Left renal pelvis (tissue), 4 donors: ENCODE measurements at places on chromosomes 4 and X.

GRCh38 chrX:19912-20571, 261.1 kb upstream of the PLCXD1 start:
- no peak for DNase-seq

- peak; percentile 50 for DNase-seq
These were observed 27.1 kb downstream of the PDLIM3 start for GRCh38 chr4:185508181-185508580.

DNA sequence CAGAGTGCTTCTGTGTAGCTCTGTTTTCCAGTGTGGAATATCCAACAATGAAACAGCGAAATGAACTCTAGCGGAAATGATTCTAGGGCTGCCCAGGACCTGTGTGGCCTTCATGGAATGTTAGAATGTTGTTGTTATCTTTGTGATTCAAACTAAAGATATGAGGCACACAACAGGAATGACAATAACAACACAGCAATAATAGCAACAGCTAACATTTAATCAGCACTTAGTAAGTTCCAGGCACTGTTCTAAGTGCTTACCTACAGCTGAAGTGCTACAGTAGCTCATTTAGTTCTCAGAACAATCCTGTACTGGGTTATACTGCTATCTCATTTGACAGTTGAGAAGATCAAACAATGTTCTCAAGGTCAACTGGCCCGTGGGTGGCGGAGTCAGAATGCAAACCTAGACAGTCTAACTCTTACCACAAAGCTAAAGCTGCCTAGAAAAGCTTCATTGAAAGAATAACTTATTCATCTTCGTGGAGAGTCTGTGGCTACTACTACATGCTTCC, 63.7 kb downstream of the MAML3 start:
- DNase-seq, result no peak

- no peak for DNase-seq
These were observed 2.6 kb downstream of the PLP1 start for GRCh38 chrX:103779141-103779789.

DNA sequence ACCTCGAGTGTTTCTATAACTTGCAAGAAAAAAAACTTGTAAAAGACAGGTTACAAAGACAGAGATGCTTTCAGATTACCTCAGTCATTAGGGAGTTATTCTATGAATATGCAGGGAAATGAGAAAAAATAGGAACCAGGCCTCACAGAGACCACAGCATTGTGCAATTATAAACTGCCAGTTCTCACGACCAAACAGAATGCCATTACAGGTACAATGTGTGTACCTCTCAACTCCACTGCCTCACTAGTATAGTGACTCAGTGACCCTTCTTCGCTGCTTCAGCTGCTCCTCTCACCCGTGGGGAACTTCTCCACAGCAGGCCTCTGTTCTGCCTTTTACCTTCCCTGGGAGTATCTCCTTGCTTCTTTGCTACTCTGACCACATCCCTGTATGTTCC, 2.3 kb upstream of the HTATSF1 start:
- no peak for DNase-seq

GRCh38 chrX:130024127-130024526, 41.7 kb downstream of the BCORL1 start:
- DNase-seq, result peak; percentile 59

GRCh38 chr4:1554876-1555265, 129.2 kb downstream of the FAM53A start:
- no peak for DNase-seq

- no peak for DNase-seq
These were observed 68.4 kb downstream of the ARHGEF38 start for GRCh38 chr4:105620640-105621323.

DNA sequence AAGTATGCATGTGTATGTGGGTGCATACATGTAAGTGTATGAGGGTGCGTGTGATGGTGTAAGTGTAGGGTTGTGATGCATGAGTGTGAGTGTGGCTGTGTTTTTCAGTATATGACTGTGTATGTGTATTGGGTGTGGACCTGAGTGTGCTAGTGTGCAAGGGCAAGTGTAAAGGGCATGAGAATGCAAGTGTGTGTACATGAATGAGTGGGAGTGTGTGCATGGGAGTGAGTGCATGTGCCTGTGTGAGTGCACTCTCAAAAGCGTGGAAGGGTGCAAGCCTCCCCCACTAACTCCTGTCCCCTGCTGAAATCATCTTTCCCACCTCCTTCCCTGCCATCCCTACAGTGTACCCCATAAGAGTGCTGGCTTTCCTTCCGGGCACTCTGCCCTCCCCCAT, 225.1 kb upstream of the PRKX start:
- DNase-seq, result no peak

GRCh38 chr4:144203155-144203554, 62.6 kb upstream of the GYPA start:
- no peak for DNase-seq

GRCh38 chrX:11419102-11419501, 125.9 kb downstream of the AMELX start:
- no peak for DNase-seq

DNA sequence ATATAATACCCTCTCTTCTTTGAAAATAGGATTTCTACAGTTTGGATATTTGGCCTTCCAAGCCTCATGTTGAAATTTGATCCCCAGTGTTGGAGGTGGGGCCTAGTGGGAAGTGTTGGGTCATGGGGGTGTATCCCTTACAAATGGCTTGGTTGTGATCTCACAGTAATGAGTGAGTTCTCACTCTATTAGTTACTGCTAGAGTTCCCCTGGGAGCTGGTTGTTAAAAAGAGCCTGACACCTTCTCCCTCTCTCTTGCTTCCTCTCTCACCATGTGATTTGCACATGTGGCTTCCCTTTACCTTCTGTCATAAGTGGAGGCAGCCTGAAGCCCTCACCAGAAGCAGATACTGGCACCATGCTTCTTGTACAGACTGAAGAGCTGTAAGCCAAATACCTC, 73.9 kb downstream of the HDAC8 start:
- no peak for DNase-seq

- DNase-seq, result no peak
These were observed 81.3 kb downstream of the STIM2 start for GRCh38 chr4:26941951-26942350.

- DNase-seq, result no peak
These were observed 117.4 kb downstream of the TMA16 start for GRCh38 chr4:163611784-163612445.

DNA sequence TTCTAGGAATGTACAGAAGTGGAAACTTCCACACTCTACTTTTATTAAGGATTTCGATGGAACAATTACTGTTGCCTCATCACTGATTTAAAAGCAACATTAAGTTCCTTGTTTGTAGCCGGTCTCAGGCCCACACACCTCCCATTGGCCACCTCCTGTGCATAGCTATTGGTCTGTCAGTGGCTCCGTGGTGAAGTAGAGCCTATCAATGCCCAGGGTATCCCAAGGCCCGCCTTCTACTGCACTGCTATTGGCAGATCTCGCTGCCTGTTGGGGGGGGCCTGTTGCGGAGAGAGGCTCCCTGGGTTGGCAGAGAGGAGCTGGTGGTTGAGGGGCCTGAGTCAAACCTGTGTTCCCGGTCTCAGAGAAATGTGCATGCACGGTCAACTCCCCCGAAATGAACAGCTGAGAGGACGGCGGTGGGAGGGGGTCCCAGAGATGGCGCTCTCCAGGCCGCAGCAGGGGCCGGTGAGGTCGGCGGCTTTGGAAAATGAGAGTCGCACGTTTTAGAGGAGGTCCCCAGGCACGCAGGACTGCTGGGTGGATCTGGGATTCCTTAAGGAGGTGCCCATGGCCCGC, 4.9 kb upstream of the ARAF start:
- DNase-seq, result peak; percentile 71

- DNase-seq, result peak; percentile 3
These were observed 233.4 kb upstream of the FAM47A start for GRCh38 chrX:34365471-34365870.

DNA sequence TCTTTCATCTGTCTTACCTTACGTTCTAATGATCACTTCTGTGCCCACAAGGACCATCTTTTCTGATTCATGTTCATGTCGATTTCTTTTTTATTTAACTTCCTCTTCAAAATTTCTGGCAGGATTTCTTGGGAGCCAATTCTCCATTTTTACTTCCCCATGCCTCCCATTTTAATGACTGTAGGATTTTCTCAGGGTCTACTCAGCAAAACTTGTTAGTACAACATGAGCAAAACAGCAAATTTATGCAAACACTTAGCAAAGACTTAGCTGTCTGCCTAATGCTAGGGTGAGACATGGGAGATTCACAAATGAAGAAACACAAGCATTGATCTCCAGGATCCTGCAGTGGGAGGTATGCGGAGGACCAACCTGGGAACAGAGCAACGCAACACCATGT, 5.5 kb downstream of the CD38 start:
- no peak for DNase-seq

- DNase-seq, result no peak
These were observed 38.7 kb upstream of the DCLK2 start for GRCh38 chr4:150039274-150040127.

DNA sequence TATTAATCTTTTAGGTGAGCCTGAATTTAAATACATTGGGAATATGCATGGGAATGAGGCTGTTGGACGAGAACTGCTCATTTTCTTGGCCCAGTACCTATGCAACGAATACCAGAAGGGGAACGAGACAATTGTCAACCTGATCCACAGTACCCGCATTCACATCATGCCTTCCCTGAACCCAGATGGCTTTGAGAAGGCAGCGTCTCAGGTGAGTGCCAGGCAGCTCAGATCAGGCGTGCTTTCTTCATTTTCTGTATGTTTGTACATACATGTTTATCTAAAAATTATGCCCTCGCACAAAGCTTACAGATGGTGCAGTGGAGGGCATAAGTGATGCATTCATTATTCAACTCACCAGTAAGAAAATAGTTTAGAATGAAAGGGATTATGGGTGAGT, 85.6 kb downstream of the CPE start:
- no peak for DNase-seq

- no peak for DNase-seq
These were observed 883 bp upstream of the PPM1K start for GRCh38 chr4:88285235-88285653.

DNA sequence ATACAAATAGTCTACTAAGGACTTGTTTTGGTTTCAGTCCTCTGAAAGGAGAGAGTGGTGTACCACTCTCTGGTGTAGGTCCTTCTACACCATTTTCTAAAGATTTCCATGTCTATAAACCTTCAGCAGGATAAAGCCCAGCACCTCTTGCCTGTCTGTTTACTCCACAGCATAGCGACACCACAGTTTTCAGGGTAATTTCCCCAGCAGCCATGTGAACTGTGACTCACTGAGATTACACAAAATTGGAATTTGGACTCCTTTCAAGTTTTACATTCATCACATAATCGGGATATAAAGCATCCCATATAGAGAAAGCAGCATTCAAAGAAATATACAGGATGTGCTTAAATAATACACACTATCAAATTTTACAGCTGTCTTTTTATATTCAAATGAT, 229.6 kb downstream of the PRDM5 start:
- no peak for DNase-seq

GRCh38 chr4:124209211-124209610, 503.3 kb downstream of the ANKRD50 start:
- no peak for DNase-seq

DNA sequence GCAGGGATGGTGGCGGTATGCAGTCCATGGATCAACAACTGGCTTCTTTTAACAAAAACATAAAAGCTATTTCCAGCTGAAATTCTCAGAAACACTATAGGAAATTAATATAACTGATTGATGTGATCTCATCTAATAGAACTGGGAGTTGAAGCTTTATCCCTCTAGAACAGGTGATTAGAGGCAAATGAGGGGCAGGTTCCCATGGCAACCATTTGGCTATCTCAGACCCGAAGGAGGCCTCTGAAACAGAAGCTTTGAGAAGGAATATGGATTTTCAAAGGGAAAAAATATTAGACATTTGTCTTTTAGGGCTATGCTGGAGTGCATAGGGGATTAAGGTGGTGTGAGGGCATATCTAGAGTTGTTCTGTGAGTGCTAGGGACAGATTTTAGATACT, 50.0 kb downstream of the IGSF1 start:
- DNase-seq, result no peak

- no peak for DNase-seq
These were observed 15.4 kb downstream of the FAM9C start for GRCh38 chrX:13028871-13029636.

- DNase-seq, result no peak
These were observed 2.3 kb upstream of the SOWAHD start for GRCh38 chrX:119755981-119756533.

- no peak for DNase-seq
These were observed 30.8 kb upstream of the ANXA3 start for GRCh38 chr4:78520808-78521226.

GRCh38 chr4:37977471-37978247, 17.5 kb downstream of the PTTG2 start:
- DNase-seq, result no peak
